ENCODE measurements at places on chromosomes 5 and 9. TPM values are rescaled to one million over a fixed set of nuclear protein-coding genes. Genes with fewer than 3 reads are reported as not detected.

Gene PCDHB2
- 13.8 TPM for total RNA-seq

Gene SHISAL2B
- not detected for total RNA-seq

Gene ARSI
- total RNA-seq: 6.3 TPM

Gene NPR3
- 5.8 TPM for total RNA-seq

Gene GADD45G
- total RNA-seq: 2.1 TPM

Gene KCNT1
- total RNA-seq: not detected

Gene CDKN2B
- total RNA-seq: 32.7 TPM

Gene GALT
- 9.8 TPM for total RNA-seq

Gene SAXO1
- not detected for total RNA-seq

Gene SLC38A9
- 12.9 TPM for total RNA-seq

GRCh38 chr5:75168026-75168735, 68.5 kb downstream of the ANKRD31 start:
- DNase-seq: no peak

GRCh38 chr5:2278825-2279456, 396.2 kb upstream of the IRX4 start:
- no peak for DNase-seq

DNA sequence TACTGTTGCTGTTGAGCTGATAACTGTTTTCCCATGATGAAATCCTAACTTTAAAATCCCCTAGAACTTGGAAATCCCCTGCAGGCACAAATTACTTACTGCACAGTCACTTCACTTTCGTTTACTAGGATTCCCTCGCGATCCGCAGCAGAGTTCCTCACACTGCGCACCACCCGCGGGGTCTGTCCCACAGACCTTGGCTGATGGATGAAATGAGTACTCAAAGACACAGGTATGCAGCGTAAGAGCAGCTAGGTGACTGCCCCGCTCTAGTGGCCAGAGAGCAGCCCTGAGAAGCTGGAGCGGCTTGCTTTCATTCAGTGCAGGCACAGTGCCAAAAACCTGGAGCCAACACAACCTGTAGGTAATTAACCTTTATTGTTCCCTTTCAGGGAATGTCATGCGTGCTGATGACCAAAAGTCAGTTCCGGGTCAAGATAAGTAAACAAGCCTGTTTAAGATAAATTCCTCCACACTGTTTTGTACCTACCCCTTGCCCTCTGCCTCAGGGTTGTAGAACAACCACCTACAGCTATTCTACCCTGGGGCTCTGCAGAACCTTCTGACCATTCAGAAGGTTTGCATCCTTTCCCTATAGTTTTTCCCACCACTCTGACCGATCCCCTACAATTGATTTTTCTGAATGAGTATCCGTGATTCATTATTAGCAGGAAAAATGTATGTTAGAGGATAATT, 191.2 kb downstream of the CDH9 start:
- DNase-seq: no peak

DNA sequence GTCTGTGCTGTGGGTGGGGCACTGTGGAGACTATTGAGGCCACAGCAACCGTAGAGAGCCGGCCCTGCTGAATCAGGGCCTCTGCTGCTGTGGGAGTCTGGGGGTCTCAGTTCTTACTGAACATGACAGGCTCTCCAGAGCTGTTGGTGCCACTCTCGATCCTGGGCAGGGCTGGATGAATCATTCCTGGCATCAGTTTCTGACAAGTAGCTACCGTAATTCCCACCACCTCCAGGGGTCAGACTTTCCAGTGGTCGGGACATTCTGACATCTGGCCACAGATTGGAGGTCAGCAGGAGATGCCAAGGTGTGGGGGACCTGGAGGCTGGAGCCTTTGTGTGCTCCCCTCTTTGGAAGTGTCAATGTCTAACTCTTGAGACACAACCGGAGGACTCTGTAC, 188.4 kb downstream of the IRX2 start:
- no peak for DNase-seq

GRCh38 chr5:53430618-53431252, 49.7 kb upstream of the FST start:
- peak; percentile 68 for DNase-seq

GRCh38 chr5:14552017-14552416, 29.6 kb upstream of the OTULINL start:
- DNase-seq: no peak

DNA sequence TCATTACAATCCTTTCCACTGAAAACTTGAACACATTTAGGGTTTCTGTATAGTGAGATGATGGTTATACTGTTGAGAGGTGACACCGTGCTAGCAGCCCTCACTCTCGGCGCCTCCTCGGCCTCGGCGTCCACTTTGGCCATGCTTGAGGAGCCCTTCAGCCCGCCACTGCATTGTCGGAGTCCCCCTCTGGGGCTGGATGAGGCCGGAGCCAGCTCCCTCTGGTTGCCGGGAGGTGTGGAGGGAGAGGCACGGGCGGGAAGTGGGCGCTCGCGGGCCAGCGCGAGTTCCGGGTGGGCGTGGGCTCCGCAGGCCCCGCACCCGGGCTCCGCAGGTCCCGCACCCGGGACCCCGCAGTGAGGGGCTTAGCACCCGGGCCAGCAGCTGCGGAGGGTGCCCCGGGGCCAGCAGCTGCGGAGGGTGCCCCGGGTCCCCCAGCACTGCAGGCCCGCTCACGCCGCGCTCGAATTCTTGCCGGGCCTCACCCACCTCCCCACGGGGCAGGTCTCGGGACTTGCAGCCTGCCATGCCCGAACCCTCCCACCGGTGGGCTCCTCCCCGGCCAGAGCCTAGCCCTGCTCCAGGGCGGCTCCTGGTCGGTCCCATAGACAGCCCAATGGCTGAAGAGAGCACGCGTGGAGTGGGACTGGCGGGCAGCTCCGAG, 145.9 kb upstream of the ZNF608 start:
- DNase-seq: no peak

- DNase-seq: no peak
These were observed 16.5 kb upstream of the ODF2 start for GRCh38 chr9:128439273-128439672.

- DNase-seq: peak; percentile 94
These were observed 2.1 kb downstream of the MXD3 start for GRCh38 chr5:177309351-177310191.

DNA sequence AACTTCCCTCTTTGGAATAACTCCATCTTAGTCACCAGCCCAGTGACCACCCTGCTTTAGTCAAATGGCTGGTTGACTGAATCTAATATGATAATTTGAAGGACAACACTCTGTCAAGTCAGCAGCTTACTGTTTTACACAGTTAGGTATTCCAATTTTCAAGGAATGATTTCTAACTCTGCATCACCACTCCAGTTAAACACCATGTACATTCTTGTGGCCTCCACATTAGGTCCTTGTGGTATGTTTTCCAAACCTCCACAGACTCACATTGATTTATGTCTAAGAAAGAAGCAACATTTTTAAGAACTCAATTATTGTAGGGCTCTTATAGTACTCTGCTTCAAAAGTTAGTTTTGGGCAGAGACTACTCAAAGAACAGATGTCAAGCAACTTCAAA, 110.7 kb downstream of the TLE1 start:
- DNase-seq: no peak

GRCh38 chr9:123373946-123374345, 17.9 kb downstream of the CRB2 start:
- no peak for DNase-seq

DNA sequence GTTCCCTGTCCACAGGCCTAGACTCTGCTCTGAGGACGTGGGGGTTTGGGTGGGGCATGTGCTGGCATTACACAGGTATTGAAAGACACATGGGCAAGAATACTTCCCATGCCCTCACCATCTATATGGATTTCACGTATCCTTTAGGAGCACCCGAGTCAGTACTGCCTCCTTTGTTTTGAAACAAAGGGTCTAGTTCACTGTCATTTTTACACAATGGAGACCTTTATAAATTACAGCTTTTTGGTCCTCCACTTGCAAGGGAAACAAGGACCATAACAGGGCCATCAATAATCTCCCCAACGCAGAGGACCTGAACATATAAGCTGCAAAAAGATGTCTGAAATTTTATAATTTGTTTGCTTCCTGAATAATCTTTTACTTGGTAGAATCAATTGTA, 24.9 kb upstream of the CRHBP start:
- no peak for DNase-seq

- no peak for DNase-seq
These were observed 18.1 kb upstream of the DMRT2 start for GRCh38 chr9:1031951-1032601.

- DNase-seq: no peak
These were observed 275.2 kb downstream of the MSX2 start for GRCh38 chr5:174999581-174999980.

DNA sequence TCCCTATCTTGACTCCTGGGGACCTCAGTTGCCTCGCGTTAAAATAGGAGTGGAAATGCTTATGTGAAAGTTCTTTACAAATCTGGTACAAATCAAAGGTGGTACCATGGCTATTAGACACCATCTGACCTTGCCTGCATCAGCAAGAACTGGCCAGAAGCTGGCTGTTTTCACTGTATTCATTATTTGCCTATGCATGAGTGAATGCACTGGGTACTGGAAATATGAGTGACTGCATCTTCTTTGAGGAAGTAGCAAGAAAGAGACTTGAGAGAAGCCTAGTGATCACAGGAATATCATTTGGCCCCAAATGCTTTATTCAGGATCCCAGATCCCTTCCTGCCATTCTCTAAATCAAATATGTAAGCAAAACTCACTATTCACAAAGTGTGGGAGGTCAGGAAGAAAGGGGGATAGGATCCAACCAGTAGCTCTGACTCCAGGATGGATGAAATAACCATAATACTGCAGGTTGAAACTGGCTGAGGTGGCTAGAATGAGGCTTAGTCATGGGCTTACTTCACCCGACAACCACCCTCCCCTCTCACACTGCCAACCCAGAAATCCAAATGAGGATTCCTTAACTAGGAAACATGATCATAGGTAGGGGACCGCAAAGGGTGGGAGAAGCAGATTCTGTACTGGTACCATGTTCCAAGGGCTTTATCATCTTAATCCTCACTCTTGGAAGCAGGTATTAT, 56.7 kb downstream of the FAM114A2 start:
- no peak for DNase-seq

DNA sequence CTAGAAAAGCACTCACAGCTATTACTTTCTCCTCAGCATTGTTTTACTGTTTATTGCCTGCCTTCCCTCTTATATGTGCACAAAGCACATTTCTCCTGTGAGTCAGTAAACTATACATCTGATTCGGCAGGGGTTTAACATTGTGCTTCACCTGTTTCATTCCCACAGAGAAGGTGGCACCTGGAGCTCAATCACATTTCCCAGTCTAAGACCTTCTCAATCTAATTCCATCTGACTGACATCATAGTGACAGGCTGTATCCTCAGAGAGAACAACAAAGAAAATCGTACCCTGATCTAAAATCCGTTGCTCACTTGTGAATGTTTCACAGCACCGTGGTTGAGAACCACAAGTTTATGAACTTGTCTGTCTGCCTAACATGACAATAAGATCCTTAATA, 92.4 kb upstream of the CAST start:
- no peak for DNase-seq

DNA sequence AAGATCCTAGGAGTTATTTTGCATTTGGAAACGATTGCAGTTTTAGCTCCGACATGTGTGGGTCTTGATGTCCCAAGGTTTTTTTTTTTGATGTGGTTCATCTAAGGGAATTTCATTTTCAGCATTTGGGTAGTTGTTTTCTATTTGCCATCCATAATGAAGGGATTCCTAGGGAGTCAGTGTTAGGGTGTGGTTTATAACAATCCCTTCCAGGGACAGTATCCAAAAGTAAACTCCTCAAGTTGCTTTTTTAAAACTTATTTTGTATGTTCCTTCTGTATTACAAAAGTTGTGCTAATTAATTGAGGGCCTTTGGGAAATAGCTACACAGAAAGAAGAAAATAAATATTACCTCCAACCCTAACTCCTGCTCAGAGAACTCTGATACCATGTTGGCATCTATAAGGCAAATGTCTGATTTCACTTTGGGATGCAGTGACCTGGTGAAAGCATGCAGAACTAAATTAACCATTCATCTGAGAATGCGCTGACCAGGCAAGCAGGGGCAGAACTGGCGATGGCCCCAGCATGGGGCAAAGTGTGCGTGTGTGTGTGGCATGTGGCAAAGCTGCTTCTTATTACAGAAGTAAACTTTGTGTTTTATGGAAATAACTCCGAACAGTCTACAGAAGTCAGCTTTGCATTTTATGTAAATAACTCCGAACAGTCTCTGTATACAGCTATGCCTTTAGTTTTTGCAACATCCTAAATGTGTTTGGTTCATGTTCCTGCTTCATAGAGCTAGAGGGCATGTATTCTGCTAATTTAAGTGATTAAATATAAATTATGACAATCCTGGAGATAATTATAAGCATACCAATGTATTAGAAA, 237.2 kb downstream of the TRPM3 start:
- no peak for DNase-seq

- no peak for DNase-seq
These were observed 34.5 kb upstream of the FAM151B start for GRCh38 chr5:80453366-80453765.

DNA sequence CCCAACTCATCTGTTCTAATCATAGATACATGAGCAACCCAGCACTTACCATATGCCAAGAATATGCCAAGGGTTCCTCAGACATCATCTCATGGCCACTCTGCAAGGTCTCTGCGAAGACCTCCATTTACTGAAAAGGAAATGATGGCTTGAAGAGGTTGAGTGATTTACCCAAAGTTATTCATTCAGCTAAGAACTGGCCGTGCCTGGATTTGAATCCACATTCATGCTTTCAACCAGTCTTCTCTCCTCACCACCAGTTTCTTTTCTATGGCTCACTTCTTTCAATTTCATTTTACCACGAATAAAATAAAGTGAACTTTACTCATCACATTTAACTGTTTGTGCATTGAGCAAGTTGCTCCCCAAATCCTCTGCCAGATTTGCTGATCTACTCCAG, 27.2 kb upstream of the FOXI1 start:
- DNase-seq: no peak

GRCh38 chr9:114282926-114283325, 40.0 kb upstream of the ORM1 start:
- DNase-seq: no peak

- no peak for DNase-seq
These were observed 3.4 kb upstream of the FLT4 start for GRCh38 chr5:180652771-180653170.

DNA sequence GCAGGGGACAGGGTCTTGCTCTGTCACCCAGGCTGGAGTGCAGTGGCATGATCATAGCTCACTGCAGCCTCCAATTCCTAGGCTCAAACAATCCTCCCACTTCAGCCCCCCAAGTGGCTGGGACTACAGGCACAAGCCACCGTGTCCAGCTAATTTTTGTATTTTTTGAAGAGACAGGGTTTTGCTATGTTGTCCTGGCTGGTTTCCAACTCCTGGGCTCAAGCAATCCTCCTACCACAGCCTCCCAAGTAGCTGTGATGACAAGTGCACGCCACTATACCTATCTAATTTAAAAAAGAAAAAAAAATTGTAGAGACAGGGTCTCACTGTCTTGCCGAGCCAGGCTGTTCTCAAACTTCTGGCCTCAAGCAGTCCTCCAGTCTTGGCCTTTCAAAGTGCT, 31.6 kb upstream of the LECT2 start:
- DNase-seq: no peak

GRCh38 chr9:115088860-115089259, 29.1 kb downstream of the TNC start:
- DNase-seq: peak; percentile 22

GRCh38 chr9:117958726-117959125, 254.5 kb downstream of the TLR4 start:
- DNase-seq: no peak

Measured in PC-3 (cell line).